ENCODE measurements at places on chromosomes 13 and 19. TPM values are rescaled to one million over a fixed set of nuclear protein-coding genes. Genes with fewer than 3 reads are reported as not detected.

The TMEM38A gene
- 0.76 TPM for total RNA-seq

GRCh38 chr13:41802684-41803444, 158.0 kb downstream of the VWA8 start:
- H3K4me3 ChIP-seq: no peak overlapping the region
- H3K36me3 ChIP-seq: peaks cover 51% of the 10 kb centered on the region
- peaks cover 7% of the 10 kb centered on the region for H3K4me1 ChIP-seq
- no peak overlapping the region for H3K27ac ChIP-seq
- H3K27me3 ChIP-seq: no peaks in the 10 kb centered on the region
- no peak for DNase-seq

DNA sequence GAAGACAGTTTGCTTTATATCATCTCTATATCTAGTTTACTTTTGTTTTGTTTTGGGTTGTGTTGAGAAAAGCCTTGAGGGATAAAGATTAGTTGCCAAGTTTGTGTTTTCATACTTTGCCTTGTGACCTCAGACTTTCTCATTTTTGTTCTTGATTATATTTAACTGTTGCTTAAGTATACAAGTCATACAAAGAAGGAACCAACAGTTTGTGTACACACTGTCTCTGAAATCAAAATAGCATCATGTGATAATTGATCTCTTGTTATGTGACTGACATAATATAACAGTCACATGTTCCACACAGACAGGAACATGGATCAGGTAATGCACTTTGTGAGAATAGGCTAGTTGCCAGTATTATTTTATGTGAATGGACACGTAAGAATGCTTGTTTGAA, 70.8 kb downstream of the SHISA2 start:
- no peaks in the 10 kb centered on the region for H3K36me3 ChIP-seq
- H3K4me3 ChIP-seq: no peak overlapping the region
- peaks cover 7% of the 10 kb centered on the region for H3K4me1 ChIP-seq
- no peak overlapping the region for H3K27ac ChIP-seq
- DNase-seq: no peak
- H3K27me3 ChIP-seq: no peaks in the 10 kb centered on the region

The UQCRFS1 gene
- total RNA-seq: 43.9 TPM

GRCh38 chr13:20997301-20998161, 63.9 kb downstream of the LATS2 start:
- no peak for DNase-seq
- H3K36me3 ChIP-seq: no peaks in the 10 kb centered on the region
- H3K4me1 ChIP-seq: peaks cover 2% of the 10 kb centered on the region
- H3K4me3 ChIP-seq: no peak overlapping the region
- no peak overlapping the region for H3K27ac ChIP-seq

DNA sequence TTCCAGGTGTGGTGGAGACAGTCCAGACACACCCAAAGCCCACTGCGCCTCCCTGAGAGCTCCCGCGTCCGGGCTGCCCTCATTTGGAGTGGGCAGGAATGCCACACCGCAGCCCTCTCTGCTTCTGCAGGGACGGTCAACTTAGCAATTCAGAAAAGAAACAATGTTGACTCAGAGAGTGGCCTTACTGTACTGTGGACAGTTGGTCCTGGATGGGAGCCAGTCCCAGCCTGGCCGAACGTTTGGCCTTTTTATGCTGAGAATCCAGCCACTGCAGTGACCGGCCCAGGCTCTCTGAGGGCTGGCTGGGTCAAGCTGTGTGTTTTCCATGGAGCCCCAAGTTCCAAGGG, 7.2 kb downstream of the GAS6 start:
- no peak overlapping the region for H3K4me3 ChIP-seq
- H3K27ac ChIP-seq: no peak overlapping the region
- H3K36me3 ChIP-seq: no peaks in the 10 kb centered on the region
- peaks cover 4% of the 10 kb centered on the region for H3K27me3 ChIP-seq
- peaks cover 8% of the 10 kb centered on the region for H3K4me1 ChIP-seq

The ZNF135 gene
- total RNA-seq: 0.12 TPM

DNA sequence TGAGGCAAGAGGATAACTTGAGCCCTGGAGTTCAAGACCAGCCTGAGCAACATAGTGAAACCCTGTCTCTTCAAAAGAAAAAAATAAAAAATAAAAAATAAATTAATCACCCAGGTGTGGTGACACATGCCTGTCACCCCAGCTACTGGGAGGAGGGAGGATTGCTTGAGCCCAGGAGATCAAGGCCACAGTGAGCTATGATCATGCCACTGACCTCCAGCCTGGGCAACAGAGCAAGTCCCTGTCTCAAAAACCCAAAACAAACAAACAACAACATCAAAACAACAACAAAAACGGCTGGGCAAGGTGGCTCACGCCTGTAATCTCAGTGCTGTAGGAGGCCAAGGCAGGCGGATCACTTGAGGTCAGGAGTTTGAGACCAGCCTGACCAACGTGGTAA, 4.3 kb upstream of the SLC39A3 start:
- H3K4me1 ChIP-seq: peaks cover 6% of the 10 kb centered on the region
- H3K36me3 ChIP-seq: no peaks in the 10 kb centered on the region
- H3K4me3 ChIP-seq: no peak overlapping the region
- no peak for DNase-seq

GRCh38 chr13:102983496-102983895, 82.7 kb downstream of the SLC10A2 start:
- H3K4me3 ChIP-seq: no peak overlapping the region
- no peak for DNase-seq
- H3K27ac ChIP-seq: no peak overlapping the region

GRCh38 chr13:105991131-105991530, 544.3 kb downstream of the EFNB2 start:
- no peak for DNase-seq
- no peak overlapping the region for H3K4me3 ChIP-seq
- no peaks in the 10 kb centered on the region for H3K4me1 ChIP-seq
- H3K27me3 ChIP-seq: no peaks in the 10 kb centered on the region

The CCL25 gene
- total RNA-seq: not detected

GRCh38 chr13:29436291-29436690, 159.2 kb downstream of the SLC7A1 start:
- no peaks in the 10 kb centered on the region for H3K36me3 ChIP-seq
- no peak overlapping the region for H3K27ac ChIP-seq
- no peaks in the 10 kb centered on the region for H3K4me1 ChIP-seq
- peaks cover 6% of the 10 kb centered on the region for H3K27me3 ChIP-seq
- no peak overlapping the region for H3K4me3 ChIP-seq

DNA sequence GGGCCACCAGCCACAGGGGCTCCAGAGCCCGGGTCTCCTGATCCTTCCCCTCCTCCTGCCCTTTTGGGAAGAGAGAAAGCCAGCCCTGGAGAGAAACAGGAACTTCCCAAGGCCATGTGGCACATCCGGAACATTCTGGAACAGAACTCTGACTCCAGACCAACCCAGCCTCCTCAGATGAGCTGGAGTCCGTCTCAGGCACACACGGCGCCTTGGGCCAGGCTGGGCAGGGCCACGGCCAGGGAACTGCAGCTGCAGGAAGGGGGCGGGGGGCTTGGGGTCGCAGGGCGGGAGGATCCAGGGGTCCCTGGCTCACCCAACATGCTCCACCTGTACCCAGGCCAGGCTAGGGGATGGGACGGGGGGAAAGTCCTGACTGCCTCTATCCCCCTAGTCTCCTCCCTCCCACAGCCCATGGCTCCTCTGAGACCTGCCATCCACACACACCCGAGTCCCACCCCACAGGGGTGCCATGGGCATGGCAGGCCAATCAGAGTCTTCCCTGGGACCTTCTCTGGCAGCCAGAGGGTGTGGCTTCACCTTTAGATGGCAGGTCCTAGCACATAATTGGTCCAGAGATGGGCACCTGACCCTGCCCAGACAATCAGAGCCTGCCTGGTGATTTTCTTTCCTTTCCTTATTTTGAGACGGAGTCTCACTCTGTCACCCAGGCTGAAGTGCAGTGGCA, 22.9 kb downstream of the SBNO2 start:
- H3K4me1 ChIP-seq: no peaks in the 10 kb centered on the region
- no peaks in the 10 kb centered on the region for H3K27me3 ChIP-seq
- DNase-seq: no peak
- peaks cover 3% of the 10 kb centered on the region for H3K36me3 ChIP-seq
- H3K4me3 ChIP-seq: no peak overlapping the region

- H3K4me1 ChIP-seq: peaks cover 37% of the 10 kb centered on the region
- peak overlapping the region; percentile 99 for H3K4me3 ChIP-seq
- peaks cover 3% of the 10 kb centered on the region for H3K27me3 ChIP-seq
- DNase-seq: peak; percentile 87
- peak overlapping the region; percentile 97 for H3K27ac ChIP-seq
- peaks cover 36% of the 10 kb centered on the region for H3K36me3 ChIP-seq
Measured at GRCh38 chr19:13154241-13154778, 4.1 kb downstream of the IER2 start.

DNA sequence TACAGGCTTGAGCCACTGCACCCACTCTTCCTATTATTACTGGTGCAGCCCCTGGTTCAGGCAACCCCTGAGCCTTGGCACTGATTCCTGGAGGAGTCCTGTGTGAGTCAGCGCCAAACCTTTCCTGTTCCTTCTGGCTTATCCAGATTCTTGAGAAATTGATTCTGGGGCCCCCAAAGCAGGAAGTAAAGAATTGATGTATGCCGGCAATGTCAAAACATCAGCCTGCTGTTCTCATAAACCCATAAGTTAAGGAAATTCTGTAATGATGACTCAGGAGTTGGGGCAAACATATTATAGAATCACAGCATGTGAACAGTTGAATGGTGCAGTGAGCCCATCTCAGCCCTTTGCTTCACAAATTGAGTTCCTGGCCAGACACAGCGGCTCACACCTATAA, 1.4 kb upstream of the OR7G3 start:
- DNase-seq: no peak
- no peaks in the 10 kb centered on the region for H3K36me3 ChIP-seq
- H3K4me3 ChIP-seq: no peak overlapping the region
- H3K4me1 ChIP-seq: peaks cover 3% of the 10 kb centered on the region
- H3K27me3 ChIP-seq: peaks cover 13% of the 10 kb centered on the region
- H3K27ac ChIP-seq: no peak overlapping the region

GRCh38 chr13:77502104-77502720, 33.3 kb upstream of the SCEL start:
- H3K4me3 ChIP-seq: no peak overlapping the region
- H3K4me1 ChIP-seq: no peaks in the 10 kb centered on the region
- no peaks in the 10 kb centered on the region for H3K36me3 ChIP-seq

DNA sequence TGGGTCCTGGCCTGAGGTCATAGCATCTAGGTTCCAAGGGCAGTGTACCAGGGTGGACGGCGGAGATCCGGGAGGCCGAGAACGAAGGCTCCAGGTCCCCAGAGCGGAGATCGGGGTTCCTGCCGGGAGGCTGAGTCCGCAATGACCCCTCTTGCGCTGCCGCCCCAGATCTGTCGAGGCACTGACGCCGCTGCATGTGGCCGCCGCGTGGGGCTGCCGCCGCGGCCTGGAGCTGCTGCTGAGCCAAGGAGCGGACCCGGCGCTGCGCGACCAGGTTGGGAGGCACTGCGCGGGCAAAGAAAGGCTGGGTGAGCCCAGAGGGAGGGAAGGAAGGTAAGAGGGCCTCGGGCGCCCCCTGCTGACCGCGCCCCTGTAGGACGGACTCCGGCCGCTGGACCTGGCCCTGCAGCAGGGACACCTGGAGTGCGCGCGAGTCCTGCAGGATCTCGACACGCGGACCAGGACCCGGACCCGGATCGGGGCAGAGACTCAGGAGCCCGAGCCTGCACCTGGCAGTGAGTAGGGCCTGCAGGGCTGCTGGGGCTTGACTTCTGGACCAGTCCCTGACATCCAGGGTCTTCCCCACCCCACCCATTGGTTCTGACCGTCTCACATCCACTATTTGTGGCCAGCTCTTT, 906 bp downstream of the ANKLE1 start:
- peaks cover 3% of the 10 kb centered on the region for H3K4me1 ChIP-seq
- peaks cover 4% of the 10 kb centered on the region for H3K36me3 ChIP-seq
- peak overlapping the region; percentile 87 for H3K4me3 ChIP-seq

DNA sequence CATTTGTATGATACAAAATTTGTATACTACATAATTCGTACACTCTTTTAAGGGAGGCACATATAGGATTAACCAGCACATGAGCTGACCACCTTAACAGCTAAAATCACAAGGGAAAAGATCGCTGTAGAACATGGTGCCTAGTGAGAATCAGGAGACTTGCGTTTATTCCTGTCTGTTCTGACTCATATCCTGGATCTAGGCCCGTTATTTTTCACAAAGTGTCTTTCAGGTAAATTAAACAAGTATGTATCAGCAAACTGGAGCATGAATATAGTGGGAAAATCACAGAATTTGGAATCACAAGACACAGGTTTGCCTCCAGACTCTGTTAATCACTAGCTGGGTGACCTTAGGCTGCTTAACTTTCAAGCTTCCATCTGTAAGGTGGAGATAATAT, 47.5 kb upstream of the ESD start:
- no peak overlapping the region for H3K27ac ChIP-seq
- H3K4me1 ChIP-seq: no peaks in the 10 kb centered on the region
- peaks cover 9% of the 10 kb centered on the region for H3K27me3 ChIP-seq
- H3K4me3 ChIP-seq: no peak overlapping the region
- no peaks in the 10 kb centered on the region for H3K36me3 ChIP-seq

DNA sequence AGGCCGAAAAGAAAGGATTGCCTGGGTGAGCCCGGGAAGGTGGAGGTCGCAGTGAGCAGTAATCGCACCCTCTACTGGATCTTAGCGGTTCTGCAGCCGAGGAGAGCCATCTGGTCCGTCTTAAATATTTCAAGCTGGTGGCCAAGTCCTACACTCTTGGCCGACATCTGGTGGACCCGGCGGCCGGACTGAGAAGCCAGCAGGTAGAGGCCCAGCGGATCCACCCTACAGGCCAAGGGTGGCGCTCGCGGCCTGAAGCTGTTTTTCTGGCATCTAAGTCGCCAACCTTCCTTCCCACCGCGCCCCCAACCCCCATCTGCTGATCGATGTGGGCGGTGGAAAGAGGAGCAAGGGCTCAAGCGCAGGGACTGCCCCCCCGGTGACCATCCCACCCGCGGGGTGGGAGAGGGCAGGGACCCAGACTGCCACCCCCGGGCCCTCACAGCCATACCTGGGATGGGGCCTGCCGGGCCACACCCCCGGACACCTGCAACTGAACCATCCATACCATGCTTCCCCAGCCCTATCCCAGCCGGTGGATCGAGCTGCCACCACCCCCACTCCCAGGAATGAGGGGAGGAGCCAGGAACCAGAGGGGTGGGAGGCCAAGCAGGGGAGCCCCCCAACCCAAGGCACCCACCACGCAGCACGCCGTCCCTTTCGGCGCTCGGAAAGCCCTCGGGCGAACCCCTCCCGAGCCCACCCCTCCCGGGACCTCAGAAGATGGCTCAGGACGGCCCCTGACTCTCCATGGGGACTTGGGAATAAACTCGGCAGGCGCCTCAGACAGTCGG, 46.3 kb upstream of the ZNF730 start:
- DNase-seq: peak; percentile 28
- H3K27ac ChIP-seq: no peak overlapping the region
- no peak overlapping the region for H3K4me3 ChIP-seq

- no peak for DNase-seq
- peaks cover 9% of the 10 kb centered on the region for H3K36me3 ChIP-seq
- H3K4me1 ChIP-seq: peaks cover 32% of the 10 kb centered on the region
- peak overlapping the region; percentile 79 for H3K4me3 ChIP-seq
- no peak overlapping the region for H3K27ac ChIP-seq
Measured at GRCh38 chr19:47742634-47743033, 2.7 kb upstream of the NOP53 start.

Measured in activated CD4-positive, alpha-beta memory T cell treated with anti-CD3 and anti-CD28 coated beads for 36 hours (primary cell).